ENCODE measurements at places on chromosomes 3 and 15.

DNA sequence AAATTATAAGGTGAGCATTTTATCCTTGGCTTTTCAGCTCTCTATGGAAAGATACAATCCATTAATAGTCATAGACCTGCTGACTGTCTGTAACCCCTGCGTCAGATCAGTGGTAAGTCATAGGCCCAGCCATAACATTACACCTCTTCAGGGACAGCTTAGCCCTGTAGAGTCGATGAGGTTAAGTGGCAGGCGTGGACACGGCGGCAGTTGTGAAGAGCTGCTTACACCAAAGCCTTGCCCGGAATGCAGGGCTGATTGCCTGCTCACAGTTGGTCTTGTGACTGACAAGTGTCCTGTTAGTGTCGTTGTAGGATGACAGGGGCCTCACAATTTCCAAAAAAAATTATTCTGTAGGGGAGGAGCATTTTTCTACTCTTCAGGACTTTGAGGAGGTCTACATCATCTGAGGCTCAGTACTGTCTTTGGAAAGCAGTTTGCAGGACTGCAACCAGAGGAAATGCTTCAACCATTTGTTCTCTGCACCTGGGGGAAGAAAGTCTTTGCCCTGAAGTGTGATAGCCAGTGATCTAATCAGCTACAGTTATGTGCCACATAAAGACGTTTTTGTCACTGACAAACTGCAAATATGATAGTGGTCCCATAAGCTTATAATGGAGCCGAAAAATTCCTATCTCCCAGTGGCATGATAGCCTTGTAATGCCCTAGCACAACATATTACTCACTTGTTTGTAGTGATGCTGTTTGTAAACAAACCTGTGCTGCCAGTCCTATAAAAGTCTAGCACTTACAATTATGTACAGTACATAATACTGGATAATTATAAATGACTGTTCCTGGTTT is 14.9 kb upstream of the SELENOT start:
- no peak for DNase-seq

- no peak for DNase-seq
Observed at GRCh38 chr15:93829115-93829870, 402.1 kb upstream of the MCTP2 start.

- no peak for DNase-seq
Observed at GRCh38 chr15:55360256-55360655, 41.2 kb downstream of the PIGB start.

- no peak for DNase-seq
Observed at GRCh38 chr3:18586076-18586475, 160.9 kb upstream of the SATB1 start.

GRCh38 chr15:96333131-96334016 is 2.9 kb downstream of the NR2F2 start:
- DNase-seq = no peak

- DNase-seq = no peak
Observed at GRCh38 chr3:189394599-189395121, 222.9 kb downstream of the TPRG1 start.

- DNase-seq = no peak
Observed at GRCh38 chr3:81352867-81353266, 408.6 kb downstream of the GBE1 start.

DNA sequence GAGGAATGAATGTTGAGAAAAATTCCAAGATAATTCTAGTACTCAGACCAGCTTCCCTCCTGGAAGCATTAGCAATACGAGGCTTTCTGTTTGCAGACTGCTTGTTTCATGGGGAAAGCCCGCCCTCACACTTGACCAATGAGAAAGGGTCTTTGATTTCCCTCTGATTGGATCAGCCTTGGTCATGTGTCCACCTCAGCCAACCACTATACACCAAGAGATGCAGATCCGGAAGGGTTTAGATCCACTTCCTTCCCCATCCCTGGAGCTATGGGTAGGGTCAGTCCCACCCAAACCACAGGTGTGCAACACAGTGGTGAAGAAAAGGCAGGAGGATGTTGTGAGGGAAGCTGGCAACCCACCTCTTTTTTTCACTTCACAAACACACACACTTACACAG is 154.7 kb downstream of the SV2B start:
- DNase-seq = no peak

DNA sequence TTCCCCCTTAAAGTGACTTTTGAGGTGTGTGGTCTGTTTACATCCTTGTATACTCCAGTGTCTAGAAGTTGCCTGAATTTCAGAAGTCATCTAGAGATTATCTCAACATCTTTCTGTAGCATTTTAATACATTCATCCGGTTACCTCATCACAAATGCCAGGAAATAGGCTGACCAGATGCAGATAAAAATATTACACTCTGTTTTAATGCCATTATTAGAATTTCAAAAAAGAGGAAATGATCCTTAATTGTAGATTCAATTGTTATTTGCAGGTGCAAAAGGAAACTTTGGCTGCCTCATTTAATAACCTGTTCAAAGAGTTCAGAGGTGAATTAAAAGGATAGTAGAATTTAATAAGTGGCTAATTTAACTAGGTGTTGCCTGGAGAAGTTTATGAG is 290.9 kb downstream of the C3orf38 start:
- DNase-seq = no peak

DNA sequence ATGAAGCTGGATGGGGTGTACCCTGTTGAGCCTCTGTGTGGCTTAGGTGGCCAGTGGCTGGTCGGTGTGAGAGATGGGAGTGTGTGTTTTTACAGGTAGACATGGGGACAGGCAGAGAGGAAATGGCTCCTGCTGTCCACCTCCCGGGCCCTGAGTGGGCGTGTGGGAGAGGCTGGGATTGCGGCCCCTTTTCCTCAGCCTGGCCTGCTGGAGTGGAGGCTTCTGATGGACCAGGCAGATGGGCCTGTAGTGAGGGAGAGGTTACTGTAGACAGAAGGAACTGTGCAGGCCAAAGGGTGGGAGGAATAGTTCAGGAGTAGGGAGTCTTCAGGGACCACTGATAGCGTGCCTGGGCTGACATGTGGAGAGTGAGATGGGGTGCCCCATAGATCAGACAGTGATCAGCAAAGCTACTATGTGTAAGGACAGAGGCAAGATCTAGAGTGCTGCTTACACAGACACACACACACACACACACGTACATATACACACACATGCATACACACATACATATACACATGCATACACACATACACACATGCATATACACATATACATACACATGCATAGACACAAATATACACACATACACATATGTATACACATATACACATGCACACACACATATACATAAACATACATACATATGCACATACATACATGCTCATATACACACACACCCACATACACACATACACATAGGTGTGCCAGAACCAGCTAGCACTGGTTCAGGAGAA is 26.4 kb downstream of the ACAA1 start:
- DNase-seq = no peak

DNA sequence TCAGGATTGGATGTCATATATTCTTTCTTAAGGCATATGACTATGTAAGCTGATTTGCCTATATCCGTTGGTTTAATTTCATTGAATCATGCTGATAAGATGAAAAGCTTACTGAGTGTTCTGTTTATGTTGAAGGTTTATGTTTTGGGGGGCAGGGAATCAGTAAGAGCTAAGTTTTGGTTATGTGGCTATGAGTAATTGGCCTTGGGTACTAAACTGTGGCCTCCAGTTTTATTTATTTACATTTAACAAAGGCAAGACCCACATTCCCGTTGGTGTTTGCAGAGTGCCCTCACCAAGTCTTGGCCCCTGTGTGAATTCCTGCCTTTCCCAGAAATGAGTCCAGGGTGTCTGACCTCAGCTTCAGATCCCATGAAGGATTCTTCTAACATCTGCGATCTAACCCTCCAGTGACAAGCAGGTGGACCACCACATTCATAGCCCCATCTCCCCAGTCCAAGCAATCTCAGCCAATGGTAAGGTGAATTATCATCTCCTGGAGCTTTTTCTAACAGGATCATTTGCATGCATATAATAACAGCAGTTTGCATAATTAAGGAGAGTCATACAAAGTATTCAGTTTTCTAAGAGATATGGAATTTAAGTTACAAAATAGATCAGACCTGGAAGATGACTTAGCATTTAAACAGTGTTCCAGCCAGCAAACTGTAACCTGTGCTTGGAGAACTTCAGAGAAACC is 27.4 kb downstream of the GLDN start:
- DNase-seq = no peak
